Left ventricle myocardium inferior (tissue), 1 donor: ENCODE measurements at places on chromosomes 5 and 9.

- H3K4me1 ChIP-seq = peaks cover 34% of the 10 kb centered on the region
- peak overlapping the region; percentile 63 for H3K27ac ChIP-seq
- H3K27me3 ChIP-seq = peaks cover 68% of the 10 kb centered on the region
- peak; percentile 18 for DNase-seq
- no peaks in the 10 kb centered on the region for H3K36me3 ChIP-seq
Observed at GRCh38 chr5:84382363-84383295, 2.1 kb downstream of the EDIL3 start.

GRCh38 chr5:172740428-172741205 is 30.4 kb downstream of the DUSP1 start:
- no peaks in the 10 kb centered on the region for H3K36me3 ChIP-seq
- no peak overlapping the region for H3K4me3 ChIP-seq
- peak overlapping the region; percentile 98 for H3K27ac ChIP-seq
- peaks cover 45% of the 10 kb centered on the region for H3K4me1 ChIP-seq

DNA sequence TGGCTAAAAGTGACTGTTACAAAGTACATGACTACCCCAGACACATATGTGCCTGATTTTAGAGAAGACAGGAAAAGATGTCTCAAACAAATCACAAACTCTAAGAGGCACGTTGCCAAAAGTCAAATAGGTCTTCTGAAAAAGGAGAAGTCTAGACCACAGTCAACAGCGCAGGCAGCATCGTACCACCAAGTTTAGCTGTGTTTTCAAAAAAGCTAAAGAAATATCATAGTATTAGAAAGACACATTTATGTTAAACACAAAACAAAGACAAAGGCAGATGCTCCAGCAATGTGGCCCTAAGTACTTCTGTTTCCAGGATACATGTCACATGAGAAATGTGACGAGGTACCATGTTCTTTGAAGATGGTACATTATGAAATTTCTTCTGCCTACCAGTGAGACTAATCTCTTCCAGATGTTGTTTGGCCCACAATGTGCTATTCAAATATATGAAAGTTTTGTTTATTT is 43.5 kb downstream of the LPAR1 start:
- no peak overlapping the region for H3K4me3 ChIP-seq
- H3K27me3 ChIP-seq = no peaks in the 10 kb centered on the region
- H3K36me3 ChIP-seq = no peaks in the 10 kb centered on the region
- peak overlapping the region; percentile 65 for H3K27ac ChIP-seq

GRCh38 chr5:134406390-134406789 is 5.3 kb downstream of the CDKN2AIPNL start:
- H3K27me3 ChIP-seq = no peaks in the 10 kb centered on the region
- H3K4me1 ChIP-seq = peaks cover 26% of the 10 kb centered on the region
- H3K27ac ChIP-seq = no peak overlapping the region
- no peak overlapping the region for H3K4me3 ChIP-seq

- H3K4me3 ChIP-seq = no peak overlapping the region
- H3K27ac ChIP-seq = no peak overlapping the region
- no peaks in the 10 kb centered on the region for H3K27me3 ChIP-seq
- no peaks in the 10 kb centered on the region for H3K4me1 ChIP-seq
Observed at GRCh38 chr5:26329562-26330189, 708.7 kb downstream of the CDH9 start.

- no peaks in the 10 kb centered on the region for H3K36me3 ChIP-seq
- peaks cover 40% of the 10 kb centered on the region for H3K4me1 ChIP-seq
- no peak for DNase-seq
- H3K4me3 ChIP-seq = no peak overlapping the region
- H3K27me3 ChIP-seq = no peaks in the 10 kb centered on the region
- H3K27ac ChIP-seq = no peak overlapping the region
Observed at GRCh38 chr5:115463983-115464382, 80.6 kb downstream of the FEM1C start.

DNA sequence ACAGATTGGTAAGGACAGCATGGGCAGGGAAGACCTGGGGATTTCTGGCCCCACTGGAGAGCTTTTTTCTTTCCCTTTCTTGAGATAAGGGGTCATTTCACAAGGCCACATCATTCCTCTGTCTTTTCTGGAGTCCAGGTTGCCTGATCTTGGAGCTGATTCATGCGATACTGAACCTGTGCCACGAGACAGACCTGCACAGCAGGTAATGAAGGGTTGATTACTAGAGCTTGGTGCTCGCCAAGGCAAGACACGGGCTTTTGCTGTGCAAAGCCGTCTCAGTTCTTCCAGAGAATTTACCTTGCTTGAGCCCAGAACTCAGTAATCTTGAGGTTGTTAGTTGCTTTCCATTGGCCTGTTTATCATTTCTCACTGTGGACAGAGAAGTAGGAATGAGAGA is 39.2 kb downstream of the NUP188 start:
- no peaks in the 10 kb centered on the region for H3K4me1 ChIP-seq
- DNase-seq = no peak
- no peak overlapping the region for H3K4me3 ChIP-seq
- no peaks in the 10 kb centered on the region for H3K27me3 ChIP-seq
- no peak overlapping the region for H3K27ac ChIP-seq

- no peak within 1 kb of the TSS for H3K27ac ChIP-seq
- H3K4me3 ChIP-seq = peak within 1 kb of the TSS; percentile 58
- DNase-seq = no peak
- no peaks in the 10 kb centered on the region for H3K36me3 ChIP-seq
- peaks cover 23% of the 10 kb centered on the region for H3K27me3 ChIP-seq
Observed at GRCh38 chr5:42756606-42757601, at the start of gene CCDC152. TSS of gene CCDC152 (plus strand) at chr5:42756818. CDS start at chr5:42759122, 2,304 bp downstream.

GRCh38 chr5:25950681-25951080 is 1087.7 kb downstream of the CDH9 start:
- no peak overlapping the region for H3K27ac ChIP-seq
- no peak for DNase-seq
- no peaks in the 10 kb centered on the region for H3K4me1 ChIP-seq
- no peak overlapping the region for H3K4me3 ChIP-seq
- H3K27me3 ChIP-seq = no peaks in the 10 kb centered on the region

DNA sequence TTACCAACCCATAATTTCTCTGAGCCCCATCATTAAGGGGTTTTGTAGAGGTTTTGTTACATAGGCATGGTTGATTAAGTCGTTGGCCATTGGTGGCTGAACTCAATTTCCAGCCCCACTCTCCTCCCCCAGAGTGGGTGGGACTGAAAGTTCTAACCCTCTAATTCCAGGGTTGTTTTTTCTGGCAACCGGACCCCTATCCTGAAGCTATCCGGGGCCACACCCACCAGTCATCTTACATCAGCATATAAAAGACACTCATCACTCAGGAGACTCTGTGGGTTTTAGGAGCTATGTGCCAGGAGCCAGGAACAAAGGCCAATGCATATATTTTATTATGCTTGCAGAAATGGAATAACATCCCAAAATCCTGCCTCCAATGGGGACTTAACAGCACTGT is 186.0 kb downstream of the NXNL2 start:
- no peaks in the 10 kb centered on the region for H3K27me3 ChIP-seq
- no peaks in the 10 kb centered on the region for H3K36me3 ChIP-seq
- no peak overlapping the region for H3K4me3 ChIP-seq
- H3K27ac ChIP-seq = no peak overlapping the region
